ENCODE measurements at places on chromosomes 11 and 22. TPM values are rescaled to one million over a fixed set of nuclear protein-coding genes. Genes with fewer than 3 reads are reported as not detected.

DNA sequence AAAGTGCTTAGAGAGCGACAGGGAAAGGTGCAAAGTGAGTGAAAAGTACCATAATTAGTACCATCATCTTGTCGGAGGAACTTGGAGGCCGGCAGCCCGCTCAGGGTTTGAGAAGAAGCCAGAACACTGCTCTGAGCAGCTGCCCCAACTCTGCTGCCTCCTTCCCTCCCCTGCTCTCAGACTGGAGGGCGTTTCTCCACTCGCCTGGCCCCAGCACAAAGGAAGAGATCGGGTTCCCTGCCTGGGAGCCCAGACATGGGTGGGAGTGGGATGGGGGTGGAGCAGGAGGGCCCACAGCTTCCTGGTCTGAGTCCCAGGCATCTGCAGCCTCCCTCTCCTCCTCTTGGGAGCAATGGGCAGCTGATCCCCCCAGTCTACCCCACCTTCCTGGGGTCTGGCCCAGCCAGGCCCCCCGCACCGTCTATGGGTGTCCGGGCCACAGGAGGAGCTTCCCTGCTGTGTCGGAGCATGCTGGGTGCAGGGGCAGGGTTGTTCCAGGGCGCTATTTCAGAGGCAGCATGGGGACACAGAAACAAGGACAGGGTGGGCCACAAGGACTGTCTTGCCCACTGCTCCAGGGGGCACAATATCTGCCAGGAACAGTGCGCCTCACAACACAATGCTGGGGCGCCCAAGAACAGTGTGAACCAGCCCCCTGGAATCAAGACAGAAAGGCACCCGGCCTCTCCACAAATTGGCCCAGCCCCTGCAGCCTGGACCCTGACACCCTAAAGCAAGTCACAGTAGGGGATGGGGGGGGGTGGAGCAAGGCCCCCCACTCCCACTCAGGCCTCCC, 4.8 kb downstream of the LIF start:
- no peak overlapping the region for H3K27ac ChIP-seq
- H3K4me3 ChIP-seq, result no peak overlapping the region
- no peak for DNase-seq
- H3K36me3 ChIP-seq, result no peaks in the 10 kb centered on the region

DNA sequence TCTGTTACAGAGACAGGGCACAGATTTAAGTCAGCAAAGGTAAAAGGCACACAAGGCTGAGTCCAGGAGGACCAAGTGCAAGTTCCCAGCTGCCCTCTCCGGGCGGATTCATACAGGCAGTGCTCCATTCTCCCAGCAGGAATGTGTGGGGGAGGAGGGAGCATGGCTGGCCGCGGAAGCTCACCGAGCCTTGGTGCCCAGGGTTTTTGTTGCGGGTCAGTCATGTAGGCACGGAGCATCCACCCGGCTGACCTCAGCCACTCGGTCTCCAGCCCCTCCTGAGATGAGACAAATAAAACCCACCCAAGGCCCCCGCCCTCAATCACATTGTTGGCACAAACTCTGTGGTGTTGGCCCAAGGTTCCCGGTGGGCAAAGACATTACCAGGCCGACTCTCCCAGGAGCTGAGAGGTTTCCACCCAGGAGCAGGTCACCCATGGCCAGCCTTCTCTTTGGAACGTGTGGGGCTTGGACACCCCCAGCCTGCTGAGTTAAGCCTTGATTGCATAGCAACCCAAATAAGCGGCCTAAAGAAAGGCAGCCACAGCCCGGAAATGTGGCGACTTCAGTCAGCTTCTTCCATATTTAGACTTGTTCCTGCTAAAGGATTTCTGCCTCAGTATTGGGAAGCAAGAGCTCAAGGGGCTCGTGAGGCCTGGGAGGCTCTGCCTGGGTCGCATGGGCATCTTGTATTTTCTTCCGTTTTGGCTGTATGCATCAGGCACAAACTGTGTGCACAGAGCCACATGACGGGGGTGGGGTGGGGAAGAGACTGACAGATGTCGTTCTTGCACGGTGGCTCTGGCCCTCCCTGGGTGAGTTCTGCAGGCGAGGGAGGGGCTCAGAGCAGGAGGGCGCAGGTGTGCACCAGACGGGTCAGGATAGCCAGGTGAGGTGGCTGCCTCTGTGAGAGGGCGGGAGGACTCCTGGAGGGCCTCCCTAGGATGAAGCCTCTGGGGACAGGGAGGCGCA, 63.0 kb downstream of the ARHGAP8 start:
- H3K36me3 ChIP-seq, result no peaks in the 10 kb centered on the region
- H3K4me1 ChIP-seq, result no peaks in the 10 kb centered on the region
- H3K27ac ChIP-seq, result no peak overlapping the region
- H3K4me3 ChIP-seq, result no peak overlapping the region

Gene APOA5
- not detected for polyA plus RNA-seq

DNA sequence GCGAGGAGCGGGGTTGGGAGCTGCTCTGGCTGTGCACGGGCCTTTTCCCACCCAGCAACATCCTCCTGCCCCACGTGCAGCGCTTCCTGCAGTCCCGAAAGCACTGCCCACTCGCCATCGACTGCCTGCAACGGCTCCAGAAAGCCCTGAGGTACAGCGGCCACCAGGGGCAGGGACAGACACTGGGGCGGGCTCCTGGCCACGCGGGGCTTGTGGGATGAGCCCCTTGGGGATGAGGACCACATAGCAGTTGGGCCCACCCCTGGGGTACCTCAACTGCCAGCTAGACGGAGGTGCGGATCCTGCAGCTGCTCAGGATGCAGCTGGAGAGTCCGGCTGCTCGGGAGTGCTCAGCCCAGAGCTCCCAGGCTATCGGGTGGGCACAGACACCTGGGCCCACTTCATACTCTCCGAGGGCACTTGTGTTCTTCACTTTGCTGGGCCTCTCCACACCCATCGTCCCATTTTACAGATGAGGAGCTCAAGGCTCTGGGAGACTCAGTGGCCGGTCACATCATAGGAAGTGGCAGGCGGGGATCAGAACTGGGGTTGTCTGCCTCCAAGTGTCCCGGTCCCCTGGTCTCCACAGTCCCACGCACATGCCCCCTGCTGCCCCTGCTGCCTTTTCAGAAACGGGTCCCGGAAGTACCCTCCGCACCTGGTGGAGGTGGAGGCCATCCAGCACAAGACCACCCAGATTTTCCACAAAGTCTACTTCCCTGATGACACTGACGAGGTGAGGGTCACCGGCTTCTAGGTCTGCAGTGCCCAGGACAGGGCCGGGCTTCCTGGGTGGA, 77.6 kb downstream of the MYO7A start:
- H3K4me3 ChIP-seq, result no peak overlapping the region
- no peaks in the 10 kb centered on the region for H3K36me3 ChIP-seq
- no peak overlapping the region for H3K27ac ChIP-seq
- no peaks in the 10 kb centered on the region for H3K4me1 ChIP-seq
- peak; percentile 25 for DNase-seq
- H3K27me3 ChIP-seq, result no peaks in the 10 kb centered on the region

DNA sequence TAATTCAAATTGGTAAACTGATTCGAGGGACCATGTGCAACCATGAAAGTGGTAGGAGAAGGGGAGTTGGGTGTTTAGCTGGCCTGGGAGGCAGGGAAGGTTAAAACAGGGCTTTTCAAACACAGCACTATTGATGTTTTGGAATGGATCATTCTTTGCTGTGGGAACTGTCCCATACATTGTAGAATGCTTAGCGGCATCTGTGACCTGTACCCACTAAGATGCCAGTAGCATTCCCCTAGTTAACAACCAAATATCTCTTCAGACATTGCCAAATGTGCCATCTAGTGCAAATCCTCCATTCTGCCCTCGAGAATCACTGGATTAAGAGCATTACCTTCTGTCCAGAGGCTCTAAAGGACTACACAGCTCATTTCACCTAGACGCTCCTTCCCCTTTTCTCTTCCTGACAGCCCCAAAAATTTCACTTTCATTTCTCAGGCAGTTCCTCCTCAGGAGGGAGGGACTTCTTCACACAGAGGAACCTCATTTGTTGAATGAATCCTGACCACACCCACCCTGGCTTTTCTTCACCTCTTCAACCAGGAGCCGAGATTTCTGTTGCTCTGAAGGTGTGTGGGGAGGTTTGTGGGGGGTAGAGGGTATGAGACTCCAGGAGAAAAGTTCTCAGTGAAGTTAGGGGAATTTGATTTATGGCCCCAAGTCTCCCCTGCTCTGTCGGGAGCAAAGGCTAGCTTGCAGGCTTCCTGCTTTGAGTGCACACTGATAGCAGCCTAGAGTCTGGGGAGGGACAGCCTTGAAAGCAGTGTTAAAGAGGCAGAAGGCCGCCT, at the start of gene TRIM34:
Gene TRIM34, plus strand, starts transcription at position 513 of the 791 bp plus-strand sequence. CDS start 7,331 bp downstream, outside the sequence.
- no peaks in the 10 kb centered on the region for H3K27me3 ChIP-seq
- no peaks in the 10 kb centered on the region for H3K36me3 ChIP-seq
- peak; percentile 76 for DNase-seq
- H3K4me3 ChIP-seq, result 0 out of 2 replicates have a peak within 1 kb of the TSS, but pooled peaks have one; percentile 11
- no peak within 1 kb of the TSS for H3K27ac ChIP-seq

Gene SHANK3
- 0.56 TPM for polyA plus RNA-seq

GRCh38 chr11:115473167-115473566, 31.0 kb downstream of the CADM1 start:
- 0 out of 2 replicates have a peak, but pooled peaks cover 3% of the 10 kb centered on the region for H3K4me1 ChIP-seq
- no peak overlapping the region for H3K27ac ChIP-seq
- no peak for DNase-seq

DNA sequence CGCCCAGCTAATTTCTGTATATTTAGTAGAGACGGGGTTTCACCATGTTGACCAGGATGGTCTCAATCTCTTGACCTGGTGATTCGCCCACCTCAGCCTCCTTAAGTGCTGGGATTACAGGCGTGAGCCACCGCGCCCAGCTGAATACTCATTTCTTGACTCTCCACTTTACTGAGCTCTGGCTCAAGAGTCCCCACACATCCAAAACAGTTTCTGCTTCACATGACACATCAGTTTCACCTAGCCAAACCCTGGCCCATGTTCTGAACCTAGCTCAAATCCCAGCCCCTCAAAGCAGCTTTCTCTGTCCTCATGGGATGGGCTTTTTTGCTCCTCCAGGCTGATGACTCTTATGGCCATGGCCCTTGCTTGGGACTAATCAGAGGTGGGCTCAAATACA, 9.8 kb downstream of the HYOU1 start:
- H3K36me3 ChIP-seq, result peaks cover 34% of the 10 kb centered on the region
- H3K4me3 ChIP-seq, result no peak overlapping the region
- peaks cover 13% of the 10 kb centered on the region for H3K4me1 ChIP-seq

- no peaks in the 10 kb centered on the region for H3K27me3 ChIP-seq
- no peak for DNase-seq
- peaks cover 16% of the 10 kb centered on the region for H3K4me1 ChIP-seq
- H3K36me3 ChIP-seq, result peaks cover 3% of the 10 kb centered on the region
- no peak overlapping the region for H3K4me3 ChIP-seq
These were observed 21.5 kb downstream of the FADS3 start for GRCh38 chr11:61869708-61870451.

DNA sequence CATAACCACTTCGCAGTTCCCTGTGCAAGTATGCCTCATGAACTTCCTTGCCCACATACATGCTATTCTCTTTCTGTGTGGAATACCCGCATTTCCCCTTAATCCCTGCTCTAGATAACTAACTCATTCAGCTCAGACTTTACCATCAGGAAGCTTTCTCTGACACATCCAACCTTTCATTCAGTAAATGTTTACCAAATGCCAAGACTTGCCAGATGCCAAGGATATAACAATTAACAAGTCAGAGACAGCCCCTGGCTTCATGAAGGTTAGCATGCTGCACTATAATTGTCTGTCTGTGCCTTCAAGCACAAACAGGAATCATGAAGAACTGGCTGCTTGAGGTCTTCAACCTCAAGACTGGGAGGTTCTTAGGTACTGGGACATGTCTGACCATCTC, 71.2 kb upstream of the GDPD4 start:
- no peak overlapping the region for H3K4me3 ChIP-seq
- H3K27me3 ChIP-seq, result no peaks in the 10 kb centered on the region
- no peaks in the 10 kb centered on the region for H3K4me1 ChIP-seq
- peaks cover 38% of the 10 kb centered on the region for H3K36me3 ChIP-seq

Gene MOGAT2
- polyA plus RNA-seq, result not detected

GRCh38 chr22:18970176-18970947, 34.3 kb upstream of the PRODH start:
- peak; percentile 86 for DNase-seq
- peak overlapping the region; percentile 84 for H3K4me3 ChIP-seq
- no peaks in the 10 kb centered on the region for H3K36me3 ChIP-seq
- H3K27me3 ChIP-seq, result no peaks in the 10 kb centered on the region

GRCh38 chr11:75855206-75855605, 40.2 kb downstream of the UVRAG start:
- H3K27me3 ChIP-seq, result no peaks in the 10 kb centered on the region
- no peaks in the 10 kb centered on the region for H3K36me3 ChIP-seq
- DNase-seq, result peak; percentile 7
- H3K4me3 ChIP-seq, result no peak overlapping the region
- no peaks in the 10 kb centered on the region for H3K4me1 ChIP-seq

GRCh38 chr11:92130421-92130831, 94.2 kb upstream of the FAT3 start:
- H3K27me3 ChIP-seq, result no peaks in the 10 kb centered on the region
- no peaks in the 10 kb centered on the region for H3K4me1 ChIP-seq
- no peak overlapping the region for H3K4me3 ChIP-seq
- no peaks in the 10 kb centered on the region for H3K36me3 ChIP-seq
- DNase-seq, result no peak
- H3K27ac ChIP-seq, result no peak overlapping the region

Gene IL10RA
- polyA plus RNA-seq, result not detected

DNA sequence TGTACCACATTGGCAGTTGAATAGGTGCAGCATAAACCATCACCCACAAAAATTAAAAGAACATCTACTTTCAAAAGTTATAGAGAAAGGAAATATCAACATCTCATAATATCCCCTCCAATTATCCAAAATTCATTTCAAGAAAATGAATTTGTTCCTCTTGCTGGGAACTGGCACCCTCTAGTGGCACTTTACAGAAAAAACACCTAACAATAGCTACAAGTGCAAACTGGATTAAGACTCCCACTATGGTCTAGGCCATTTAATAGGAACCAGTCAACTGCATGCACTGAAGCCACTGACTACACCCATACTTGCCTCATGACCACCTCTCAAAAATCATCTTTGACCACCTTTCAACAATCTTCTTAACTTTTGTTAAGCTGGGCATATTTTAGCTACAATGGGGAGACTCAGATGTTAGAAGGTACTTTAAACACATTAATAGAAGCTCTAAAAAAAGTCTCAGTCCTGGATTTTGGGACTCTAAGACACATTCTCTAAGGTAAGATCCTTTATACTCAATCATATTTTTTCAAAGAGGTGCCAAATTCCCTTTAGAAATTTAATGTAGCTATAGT, 17.3 kb downstream of the TRAF6 start:
- no peak overlapping the region for H3K4me3 ChIP-seq
- H3K36me3 ChIP-seq, result peaks cover 14% of the 10 kb centered on the region
- H3K4me1 ChIP-seq, result no peaks in the 10 kb centered on the region
- DNase-seq, result peak; percentile 73
- no peaks in the 10 kb centered on the region for H3K27me3 ChIP-seq
- H3K27ac ChIP-seq, result no peak overlapping the region

- H3K36me3 ChIP-seq, result no peaks in the 10 kb centered on the region
- DNase-seq, result no peak
- no peak overlapping the region for H3K27ac ChIP-seq
- no peaks in the 10 kb centered on the region for H3K4me1 ChIP-seq
- no peaks in the 10 kb centered on the region for H3K27me3 ChIP-seq
These were observed 31.7 kb upstream of the TMPRSS4 start for GRCh38 chr11:118045191-118045590.

GRCh38 chr11:86795949-86796348, 4.4 kb upstream of the PRSS23 start:
- peaks cover 34% of the 10 kb centered on the region for H3K27me3 ChIP-seq
- no peak overlapping the region for H3K4me3 ChIP-seq
- no peak for DNase-seq
- H3K4me1 ChIP-seq, result peaks cover 12% of the 10 kb centered on the region
- no peak overlapping the region for H3K27ac ChIP-seq

GRCh38 chr22:38097058-38097457, 13.1 kb upstream of the SLC16A8 start:
- H3K27ac ChIP-seq, result peak overlapping the region; percentile 87
- peak; percentile 70 for DNase-seq
- no peaks in the 10 kb centered on the region for H3K36me3 ChIP-seq
- H3K4me1 ChIP-seq, result peaks cover 15% of the 10 kb centered on the region

Measured in GM23338 (cell line).